ENCODE measurements at places on chromosomes 1 and 21.

- DNase-seq: no peak
Observed at GRCh38 chr1:169307176-169307575, 60.4 kb downstream of the NME7 start.

DNA sequence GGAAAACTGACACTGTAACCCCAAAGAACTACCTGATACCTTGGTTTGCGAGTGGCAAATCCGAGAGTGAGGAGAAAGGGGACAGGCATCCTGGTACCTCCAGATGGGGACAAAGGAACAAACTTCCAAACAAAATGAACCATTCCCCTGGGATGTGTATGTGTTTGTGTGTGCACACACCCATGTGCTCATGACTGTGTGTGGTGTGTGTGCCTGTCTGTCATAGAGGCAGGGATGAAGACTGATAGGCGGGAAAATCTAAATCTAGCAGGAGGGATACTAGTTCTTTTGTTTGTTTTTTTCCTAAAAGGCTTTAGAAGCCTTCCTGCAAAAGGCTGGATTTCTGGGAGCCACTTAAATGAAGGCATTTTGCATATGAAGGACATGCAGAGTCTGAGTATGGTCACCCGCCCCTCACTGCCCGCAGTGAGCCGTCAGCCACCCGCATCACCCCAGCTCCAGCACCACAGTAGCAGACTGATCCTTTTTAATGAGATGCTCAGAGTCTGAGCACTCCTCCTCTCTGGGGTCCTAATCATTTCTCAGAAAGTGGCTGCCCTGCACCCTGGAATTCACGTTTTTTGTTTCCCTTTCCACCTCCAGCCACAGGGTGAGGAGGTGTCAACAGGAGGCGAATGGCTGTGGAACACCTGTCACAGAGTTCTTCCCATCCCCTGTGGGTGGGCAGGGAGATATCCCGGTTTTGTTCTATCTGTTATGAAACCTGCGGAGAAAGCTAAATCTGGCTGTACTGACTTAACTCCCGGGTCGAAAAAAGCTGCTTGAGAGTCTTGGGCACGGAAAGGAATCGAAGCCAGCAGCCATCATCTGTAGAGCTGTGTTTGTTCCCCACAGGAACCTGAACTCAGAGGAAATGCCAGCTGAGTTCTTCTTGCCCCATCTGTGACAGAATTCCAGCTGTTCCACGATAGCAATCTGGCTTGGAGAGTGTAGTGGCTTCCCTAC lies 34.9 kb downstream of the UTP25 start:
- DNase-seq: no peak

DNA sequence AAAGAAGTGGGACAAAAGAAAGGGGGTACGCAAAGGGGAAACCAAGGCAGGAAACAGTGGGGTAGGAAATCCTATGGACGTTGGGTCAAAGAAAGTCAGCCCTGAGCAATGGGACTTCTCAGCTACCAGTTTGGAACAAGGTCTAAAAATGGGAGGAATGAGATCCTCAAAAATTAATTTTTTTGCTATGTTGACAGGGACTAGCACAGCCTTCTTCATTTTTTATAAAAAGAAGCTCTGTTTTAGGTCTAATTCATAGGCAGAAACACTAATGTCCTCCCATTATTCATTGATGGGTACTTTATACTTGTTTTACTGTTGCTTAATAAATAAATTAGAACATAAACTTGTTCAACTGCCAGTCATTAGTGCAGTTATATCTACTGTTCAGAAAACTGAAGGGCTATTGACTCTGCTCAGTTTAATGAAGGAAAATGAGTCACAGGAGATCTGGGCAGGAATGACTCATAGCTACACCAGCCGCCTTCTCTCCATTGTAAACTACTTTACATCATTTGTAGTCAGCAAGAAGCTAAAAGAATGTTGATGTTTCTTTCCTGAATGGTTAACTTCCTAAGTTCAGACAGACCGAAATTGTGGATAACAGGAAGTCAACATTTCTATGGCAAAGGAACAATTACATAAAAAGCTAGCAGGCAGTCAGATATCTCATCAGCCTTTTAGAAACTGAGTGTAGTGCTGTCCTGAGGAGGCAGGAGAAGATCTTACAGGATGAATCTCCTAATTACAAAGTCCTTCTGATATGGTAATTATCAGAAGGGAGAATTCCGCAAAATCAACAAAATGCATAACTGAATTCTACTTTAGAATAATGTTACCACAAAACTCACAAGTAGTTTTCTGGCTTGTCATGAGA lies 356.4 kb upstream of the PKN2 start:
- DNase-seq: no peak

DNA sequence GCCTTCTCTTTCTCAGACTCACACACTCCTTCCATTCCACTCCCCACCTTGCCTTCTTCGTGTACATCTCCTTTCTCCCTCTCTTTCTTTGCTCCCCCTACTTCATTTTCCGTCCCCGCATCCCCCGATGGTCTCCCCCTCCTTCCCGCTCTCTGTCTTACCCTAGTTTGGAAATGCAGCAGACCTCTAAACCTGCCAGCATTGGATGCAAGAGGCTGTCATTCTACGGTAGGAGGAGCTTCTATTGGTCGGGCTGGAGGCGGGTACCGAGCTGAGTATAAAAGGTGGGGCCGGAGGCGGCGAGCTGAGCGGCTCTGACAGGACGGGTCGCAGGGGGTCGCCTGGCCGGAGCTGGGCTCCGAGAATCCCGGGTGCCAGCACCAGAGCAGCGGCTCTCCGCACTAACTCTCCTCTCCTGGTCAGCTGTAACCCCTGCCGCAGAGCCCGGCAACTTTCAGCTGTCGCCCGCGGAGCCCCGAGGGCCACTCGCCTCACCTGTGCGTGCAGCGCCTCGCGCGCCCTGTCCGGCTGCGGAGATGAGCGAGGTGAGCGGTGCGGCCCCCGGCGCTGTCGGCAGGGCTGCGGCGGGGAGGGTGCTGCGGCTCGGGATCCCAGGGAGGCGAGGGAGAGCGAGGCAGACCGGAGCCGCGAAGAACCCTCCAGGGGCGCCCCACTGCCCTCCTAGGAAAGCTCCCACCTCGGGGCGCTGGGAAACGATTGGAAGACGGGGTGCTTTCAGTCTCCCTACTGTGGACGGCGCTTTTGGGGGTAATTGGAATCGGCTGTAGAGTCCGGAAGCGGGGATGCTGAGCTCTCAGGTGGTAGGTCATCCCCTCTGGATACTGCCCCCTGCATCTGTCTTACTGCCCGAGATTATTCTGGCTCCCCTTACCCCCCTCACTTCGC lies at the start of gene PCP4L1:
TSS of gene PCP4L1 (plus strand) at position 307 of the 906 bp plus-strand sequence. CDS start at position 537, 230 bp downstream.
- DNase-seq: peak; percentile 73

DNA sequence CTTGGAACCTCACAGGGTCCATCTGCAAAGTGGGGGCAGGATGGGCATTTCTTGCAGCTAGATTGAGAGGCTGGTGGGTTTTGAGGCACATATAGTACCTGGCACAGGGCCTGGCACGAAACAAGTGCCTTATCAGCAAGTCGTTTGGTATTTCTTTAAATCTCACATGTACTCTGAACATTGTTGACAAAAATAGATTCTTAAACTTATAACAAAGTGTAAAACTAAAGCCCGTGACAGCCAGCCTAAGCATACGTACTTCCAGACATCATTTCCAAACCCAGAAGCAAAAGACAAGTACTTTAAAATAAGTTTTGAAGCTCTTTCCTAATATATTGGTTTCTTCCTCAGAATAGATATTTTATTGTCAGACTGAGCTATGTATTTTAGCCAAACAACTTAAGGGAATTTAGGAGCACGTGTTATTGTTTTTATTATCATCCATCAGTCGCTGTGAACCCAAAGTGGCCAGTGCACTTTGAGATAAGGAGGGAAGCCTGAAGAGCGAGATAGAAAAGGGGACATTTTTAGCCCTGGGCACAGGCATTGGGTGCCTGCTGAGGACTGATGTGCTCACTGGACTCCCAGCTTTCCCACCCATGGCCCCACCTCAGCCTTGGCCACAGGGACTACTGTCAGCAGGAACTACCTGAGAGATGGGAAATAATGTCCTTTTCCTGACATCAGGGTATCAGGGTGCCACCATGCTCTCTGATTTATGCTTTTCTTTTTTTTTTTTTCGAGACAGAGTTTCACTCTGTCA lies 3.0 kb downstream of the FBLIM1 start:
- DNase-seq: no peak

- no peak for DNase-seq
Observed at GRCh38 chr1:227561241-227561907, 2.0 kb upstream of the ZNF678 start.

DNA sequence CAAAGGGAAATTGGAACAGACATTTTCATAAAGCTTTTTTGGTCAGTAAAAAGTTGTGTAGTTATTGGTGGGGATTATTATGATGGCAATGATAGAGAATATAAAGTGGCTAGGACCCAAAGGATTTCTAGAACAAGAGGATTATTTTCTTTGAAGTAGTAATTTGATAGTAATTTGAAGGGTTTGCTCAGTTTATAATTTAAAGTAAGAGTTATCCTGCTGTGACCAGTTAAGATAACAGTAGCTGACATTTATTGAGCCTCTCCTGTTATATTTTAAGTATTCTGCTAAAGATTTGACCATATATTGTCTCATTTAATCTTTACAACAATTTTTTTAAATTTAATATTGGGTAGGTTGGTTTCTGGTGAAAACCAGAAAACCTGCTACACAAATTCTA lies 14.7 kb downstream of the CAPZA1 start:
- DNase-seq: no peak

DNA sequence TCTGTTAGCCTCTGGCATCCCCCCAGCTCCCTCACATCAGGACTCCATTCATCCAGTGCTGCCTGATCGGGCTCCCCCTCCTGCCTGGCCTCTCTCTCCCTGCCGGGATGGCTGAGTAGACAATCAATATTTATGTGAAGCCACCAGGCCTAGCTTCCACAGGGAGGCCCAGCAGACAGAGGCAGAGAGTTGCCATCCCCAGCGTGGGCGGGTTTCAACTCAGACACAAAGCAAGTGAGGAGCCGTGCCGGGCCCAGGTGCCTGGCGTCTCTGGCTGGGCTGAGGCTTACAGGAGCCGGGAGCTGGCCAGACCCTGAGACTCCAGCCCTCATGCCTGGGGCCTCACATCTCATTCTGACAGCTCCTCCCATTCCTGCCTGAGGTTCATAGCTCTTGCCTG lies 34.5 kb upstream of the ATP2B4 start:
- DNase-seq: no peak

DNA sequence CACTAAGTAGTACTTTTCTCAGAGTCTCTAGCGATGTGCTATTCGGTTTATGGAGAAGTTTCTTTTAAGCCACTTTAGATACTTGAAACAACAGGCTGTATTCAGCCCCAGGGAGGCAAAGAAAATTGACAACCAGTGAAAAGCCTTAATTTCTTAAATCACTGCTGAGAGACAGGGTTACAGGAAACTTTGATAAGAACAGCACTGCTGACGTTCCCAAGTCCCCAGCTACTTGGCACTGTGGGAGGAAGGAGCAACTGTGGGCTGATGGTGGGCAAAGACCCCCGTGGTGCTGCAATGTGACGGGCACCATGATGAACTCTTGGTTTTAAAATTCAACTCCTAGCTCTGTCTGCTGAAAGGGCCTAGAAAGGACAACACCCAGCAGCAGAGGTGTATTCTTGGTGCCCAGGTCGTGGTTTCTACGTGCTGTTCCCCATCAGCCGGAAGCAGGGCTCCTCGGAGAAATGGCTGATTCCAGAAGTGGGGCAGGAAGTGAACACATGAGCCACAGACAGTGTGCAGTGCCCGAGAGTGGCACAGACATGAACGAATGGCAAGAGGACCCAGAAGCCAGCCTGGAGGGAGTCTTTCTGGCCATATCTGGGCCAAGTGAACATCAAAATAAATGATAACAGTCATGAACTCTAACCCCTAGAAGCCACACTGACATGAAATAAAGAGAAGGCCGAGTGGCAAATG lies 5.3 kb downstream of the PTTG1IP start:
- no peak for DNase-seq

DNA sequence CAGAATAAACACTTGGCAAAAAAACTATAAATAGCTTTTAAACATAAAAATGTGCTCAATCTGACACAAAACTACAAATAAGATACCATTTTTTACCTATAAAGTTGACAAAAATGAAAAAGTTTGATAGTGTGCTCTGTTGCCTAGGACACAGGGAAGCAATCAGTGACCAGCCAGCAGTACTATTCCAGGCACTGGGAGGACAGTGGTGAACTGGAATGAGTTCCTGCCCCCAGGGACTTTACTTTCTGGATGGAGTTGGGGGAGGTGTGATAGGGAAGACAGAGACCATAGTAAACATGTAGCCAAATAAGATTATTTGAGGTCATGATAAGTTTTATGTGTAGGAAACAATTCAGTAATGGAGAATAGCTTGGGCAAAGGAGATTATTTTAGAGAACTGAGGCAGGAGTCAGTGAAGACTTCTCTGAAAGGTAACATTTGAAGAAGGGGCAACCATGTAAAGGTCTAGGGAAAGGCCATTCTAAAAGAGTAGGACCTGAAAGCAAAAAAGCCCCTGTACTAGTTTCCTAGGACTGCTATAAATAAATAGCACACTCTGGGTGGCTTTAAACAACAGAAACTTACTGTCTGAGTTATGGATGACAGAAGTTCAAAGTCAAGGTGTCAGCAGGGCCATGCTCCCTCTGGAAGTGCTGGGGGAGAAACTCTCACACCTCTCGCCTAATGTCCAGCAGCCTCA lies 42.0 kb downstream of the EEIG2 start:
- DNase-seq: no peak

DNA sequence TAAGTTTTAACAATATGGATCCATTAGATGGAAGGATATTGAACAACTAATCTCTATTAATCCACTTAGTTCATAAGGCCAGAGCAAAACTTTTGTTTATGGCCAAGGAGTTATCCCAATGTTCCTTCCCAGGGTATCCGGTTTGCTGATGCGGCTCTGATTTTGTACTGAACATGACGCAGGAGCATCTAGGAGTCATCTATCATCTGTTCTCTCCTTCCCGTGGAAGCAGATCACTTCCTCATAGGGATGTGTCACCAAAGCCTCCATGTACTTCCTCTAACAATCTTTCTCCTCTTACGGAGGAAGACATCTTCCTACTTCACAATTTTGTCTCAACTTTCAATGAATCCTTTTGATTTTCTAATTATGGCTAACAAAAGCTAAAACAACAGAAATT lies 206.6 kb downstream of the APP start:
- DNase-seq: no peak

DNA sequence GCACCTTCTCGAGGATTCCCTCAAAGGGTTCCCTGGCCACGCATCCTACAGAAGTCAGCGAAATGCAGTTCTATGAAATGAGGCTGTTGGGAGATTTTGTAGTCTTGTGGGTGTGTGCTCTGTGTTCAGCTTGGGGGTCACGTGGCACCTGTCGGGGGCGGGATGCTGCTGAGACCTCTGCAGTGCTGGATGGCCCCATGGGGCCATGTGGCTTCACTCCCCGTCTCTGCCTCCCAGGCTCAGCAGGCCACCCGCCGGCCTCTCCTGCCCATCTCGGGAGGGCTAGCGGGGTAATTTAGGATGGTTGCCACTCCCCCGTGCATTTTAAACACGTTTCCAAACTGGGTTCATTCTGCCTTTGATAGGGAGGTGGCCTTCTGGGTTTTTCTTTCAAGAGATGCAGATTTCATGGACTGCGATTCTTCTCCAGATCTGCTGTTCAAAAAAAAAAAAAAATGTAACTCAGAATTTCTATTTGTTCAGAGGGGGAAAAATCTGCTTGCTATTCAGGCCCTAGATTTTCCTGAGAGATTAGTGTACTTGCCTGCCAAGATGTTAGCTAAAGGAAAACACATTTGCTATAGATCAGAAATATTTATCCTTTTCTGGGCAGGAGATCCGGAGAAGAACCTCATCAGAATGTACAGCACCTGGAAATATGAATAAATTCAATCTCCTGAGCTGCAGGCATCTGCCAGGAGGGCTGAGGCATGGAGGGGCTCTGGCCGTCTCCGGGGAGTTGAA lies 277.2 kb upstream of the VAMP3 start:
- no peak for DNase-seq

GRCh38 chr21:46325073-46325912 lies 1.3 kb downstream of the PCNT start:
- peak; percentile 92 for DNase-seq

- no peak for DNase-seq
Observed at GRCh38 chr1:190373705-190374336, 103.8 kb downstream of the BRINP3 start.

Data from spleen (tissue), 13 donors.